Stimulated activated CD4-positive, alpha-beta T cell treated with anti-CD3 and anti-CD28 coated beads, Interleukin-2, amount 100 ng/mL, for 24 hours (primary cell): ENCODE measurements at places on chromosomes 12 and 14.

- no peak for DNase-seq
These were observed 75.2 kb downstream of the PLEKHG3 start for GRCh38 chr14:64779472-64779871.

DNA sequence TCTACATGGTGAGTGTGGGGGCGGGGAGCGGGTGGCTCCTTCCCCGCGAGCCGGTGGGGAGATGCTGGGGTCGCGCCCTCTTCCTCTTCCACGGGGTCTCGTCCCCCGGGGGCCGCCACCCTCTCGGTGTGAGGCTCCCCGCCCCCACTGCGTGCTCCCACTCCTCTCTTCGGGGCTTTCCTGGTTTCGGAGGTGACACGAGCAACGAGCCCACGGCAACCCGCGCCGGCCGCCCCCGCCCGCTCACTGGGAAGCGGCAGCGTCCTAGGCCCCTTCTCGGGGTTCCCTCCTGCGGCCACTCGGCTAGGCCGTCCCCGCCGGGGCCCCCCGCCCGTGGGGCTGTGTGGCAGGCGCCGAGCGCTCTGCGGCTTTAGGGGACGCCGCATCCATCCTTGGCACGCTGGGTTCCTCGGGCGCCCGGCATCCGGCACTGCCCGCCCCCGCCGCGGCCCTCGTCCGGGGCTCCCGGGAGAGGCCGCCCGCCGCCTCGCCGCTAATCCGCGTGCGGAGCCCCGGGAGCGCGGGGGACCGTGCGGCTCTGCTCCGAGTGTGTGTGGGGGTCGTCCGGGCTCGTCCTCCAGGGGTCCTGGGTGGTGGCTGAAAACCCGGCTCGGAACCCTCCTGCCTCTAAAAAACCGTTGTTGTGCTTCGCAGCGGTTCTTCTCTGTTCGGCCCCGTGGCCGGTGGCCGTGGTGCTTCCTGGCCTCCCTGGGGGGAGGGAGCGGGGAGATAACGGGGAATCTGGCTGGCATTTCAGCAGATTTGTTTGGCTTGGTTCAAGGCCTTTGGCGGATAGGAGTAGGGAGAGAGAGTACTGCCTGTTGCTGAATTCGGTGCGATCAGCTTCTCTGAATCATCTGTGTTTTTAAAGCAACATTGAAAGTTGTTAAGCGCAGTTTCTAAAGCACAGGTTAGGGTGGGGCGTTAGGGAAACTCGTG is 1.0 kb downstream of the PCNX1 start:
- peak; percentile 69 for DNase-seq

- no peak for DNase-seq
These were observed 78.9 kb upstream of the GZMB start for GRCh38 chr14:24712909-24713308.

DNA sequence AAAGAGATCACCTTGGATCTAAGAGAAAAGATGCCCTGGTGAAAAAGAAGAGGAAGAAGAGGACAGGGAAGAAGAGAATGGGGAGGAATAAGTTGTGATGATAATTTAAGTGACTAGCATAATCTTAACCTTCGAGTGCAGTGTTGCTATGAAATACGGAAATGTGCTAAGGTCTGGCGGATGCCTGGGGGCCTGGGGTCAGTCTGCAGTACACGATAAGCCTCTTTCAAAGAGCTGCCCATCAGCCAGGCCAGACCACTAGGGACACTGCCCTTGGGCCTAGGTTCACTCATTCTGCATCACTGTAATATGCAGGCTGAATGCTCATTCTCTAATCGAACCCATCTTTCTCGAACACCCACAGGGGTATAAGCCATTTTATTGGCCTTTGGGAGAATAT is 83.4 kb downstream of the PLEKHG3 start:
- no peak for DNase-seq

GRCh38 chr14:55500219-55500701 is 59.8 kb upstream of the TBPL2 start:
- DNase-seq: no peak

GRCh38 chr12:131087991-131088700 is 134.4 kb downstream of the ADGRD1 start:
- DNase-seq: peak; percentile 13

DNA sequence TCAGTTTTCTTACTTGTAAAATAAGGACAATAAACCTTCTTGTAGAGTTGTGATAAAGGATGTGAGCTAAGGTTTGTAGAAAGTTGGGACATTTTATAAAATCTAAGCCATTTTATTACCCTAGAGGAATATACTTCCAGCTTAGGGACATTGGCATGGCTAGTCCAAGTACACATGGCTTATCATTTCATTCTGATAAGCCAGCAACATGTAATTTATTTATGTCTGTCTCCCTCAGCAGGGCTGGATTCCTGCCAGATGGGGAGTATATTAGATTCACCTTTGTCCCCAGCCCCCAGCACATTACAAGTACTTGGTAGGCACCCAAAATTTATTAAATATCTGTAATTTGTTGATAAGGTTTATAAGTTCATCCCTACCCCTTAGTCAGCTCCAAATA is 6.3 kb upstream of the ATG14 start:
- no peak for DNase-seq

GRCh38 chr14:33408291-33408690 is 469.6 kb downstream of the NPAS3 start:
- no peak for DNase-seq

- no peak for DNase-seq
These were observed 7.1 kb downstream of the LTBP2 start for GRCh38 chr14:74604911-74605310.

- no peak for DNase-seq
These were observed 30.2 kb downstream of the FOXN4 start for GRCh38 chr12:109278912-109279311.

DNA sequence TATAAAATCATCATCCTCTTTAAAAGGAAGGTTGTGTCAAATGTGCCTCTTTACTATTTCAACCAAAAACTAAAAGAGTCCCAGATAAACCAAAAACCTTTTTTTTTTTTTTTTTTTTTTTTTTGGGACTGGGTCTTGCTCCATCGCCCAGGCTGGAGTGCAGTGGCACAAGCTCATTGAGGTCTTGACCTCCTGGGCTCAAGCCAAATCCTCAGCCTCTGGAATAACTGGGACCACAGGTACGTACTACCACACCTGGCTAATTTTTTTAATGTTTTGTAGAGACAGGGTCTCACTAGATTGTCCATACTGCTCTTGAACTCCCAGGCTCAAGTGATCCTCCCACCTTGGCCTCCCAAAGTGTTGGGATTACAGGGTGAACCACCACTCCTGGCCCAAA is 16.4 kb upstream of the SELPLG start:
- DNase-seq: no peak

- DNase-seq: no peak
These were observed 328.1 kb downstream of the BTG1 start for GRCh38 chr12:91817517-91817916.

DNA sequence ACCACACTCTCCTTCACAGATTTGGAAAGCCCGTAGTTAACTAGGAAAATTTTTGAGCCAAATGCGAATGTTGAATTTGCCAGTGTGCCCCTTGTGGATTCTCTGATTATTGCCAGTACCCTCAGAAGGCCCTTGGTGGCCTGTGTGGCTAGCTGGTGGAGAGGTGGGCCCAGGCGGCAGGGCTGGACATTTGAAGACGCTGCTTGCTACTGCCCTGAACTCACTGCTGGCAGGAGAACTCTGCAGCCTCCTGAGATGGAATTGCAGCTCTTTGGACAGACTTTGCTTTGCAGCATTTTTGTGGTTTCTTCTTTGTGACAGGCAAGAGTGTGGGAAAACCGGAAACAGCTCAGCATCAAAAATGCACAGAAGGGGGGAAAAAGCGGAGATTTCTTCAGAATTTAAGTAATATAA is 97.6 kb downstream of the TGFB3 start:
- DNase-seq: no peak

DNA sequence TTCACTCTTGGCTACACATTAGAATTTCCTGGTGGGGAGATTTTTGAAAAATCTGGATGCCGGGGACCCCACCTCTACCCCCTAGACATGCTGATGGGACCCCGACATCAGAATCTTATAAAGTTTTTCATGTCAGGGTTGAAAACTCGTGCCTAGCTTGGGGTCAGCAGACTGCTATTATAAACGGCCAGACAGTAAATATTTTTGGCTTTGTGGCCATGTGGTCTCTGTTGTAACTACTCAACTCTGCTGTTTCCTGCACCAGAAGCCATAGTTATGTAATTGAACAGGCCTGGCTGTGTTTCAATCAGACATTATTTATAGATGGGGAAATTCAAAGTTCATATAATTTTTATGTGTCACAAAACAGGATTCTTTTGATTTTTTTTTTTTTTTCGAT is 41.6 kb downstream of the ACACB start:
- no peak for DNase-seq

GRCh38 chr14:81971911-81972310 is 438.3 kb upstream of the SEL1L start:
- DNase-seq: no peak

GRCh38 chr12:54294152-54294952 is 6.5 kb downstream of the NFE2 start:
- peak; percentile 72 for DNase-seq

DNA sequence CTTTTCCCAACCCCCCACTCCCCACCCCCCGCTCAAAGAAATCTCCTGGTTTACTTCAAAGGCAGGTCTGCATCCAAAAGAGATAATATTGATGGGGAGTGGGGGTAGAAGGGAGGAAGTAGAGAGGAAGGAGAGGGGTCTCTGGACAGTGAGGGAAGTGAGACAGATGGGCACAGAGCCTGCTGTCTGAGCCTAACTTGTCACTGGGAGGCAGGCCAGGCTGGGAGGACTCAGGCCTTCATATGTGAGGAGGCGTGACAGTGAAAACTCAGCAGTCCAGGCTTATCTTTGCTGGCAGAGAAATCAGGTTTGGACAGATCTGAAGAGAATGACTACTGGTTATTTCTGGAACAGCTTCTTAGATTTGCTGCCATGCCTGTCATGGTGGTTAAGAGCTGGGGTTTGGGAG is 192.3 kb downstream of the NUAK1 start:
- DNase-seq: no peak

DNA sequence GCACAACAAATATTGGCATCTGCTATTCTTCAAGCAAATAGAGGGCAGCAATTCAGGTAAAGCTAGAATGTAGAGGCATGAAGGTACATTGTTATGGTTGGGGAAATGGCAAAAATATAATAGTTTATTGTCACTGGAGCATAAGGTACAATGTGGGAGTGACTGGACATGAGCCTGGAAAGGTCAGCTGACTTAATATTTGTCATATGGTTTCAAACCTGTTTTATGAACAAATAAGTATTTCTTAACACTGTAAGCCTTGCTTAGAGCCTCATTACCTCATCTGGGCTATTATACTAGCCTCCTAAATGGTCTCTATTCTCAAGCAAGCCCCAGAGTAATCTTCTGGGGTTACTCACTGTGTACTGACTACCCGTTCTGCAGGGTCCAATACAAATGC is 33.7 kb downstream of the FAM177A1 start:
- no peak for DNase-seq

GRCh38 chr12:132465269-132466190 is 24.4 kb upstream of the FBRSL1 start:
- DNase-seq: no peak

DNA sequence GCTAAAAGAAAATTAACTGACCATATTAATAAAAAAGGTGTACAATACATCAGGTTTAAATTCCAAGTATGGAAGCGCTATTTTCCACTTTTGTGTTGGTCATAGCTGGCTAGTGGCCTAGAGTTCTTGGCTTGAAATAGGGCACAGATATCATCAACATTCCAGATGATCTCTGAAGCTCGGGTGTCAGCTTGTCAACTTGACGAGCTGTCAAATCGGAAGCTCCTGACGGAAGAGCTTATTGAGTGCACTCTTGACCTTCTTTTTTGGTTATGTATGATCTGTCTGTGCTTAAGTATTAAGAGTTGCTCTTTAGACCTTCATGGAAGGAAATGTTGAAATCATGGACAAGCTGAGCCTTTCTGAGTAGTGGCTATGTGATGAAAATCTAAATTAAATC is 177.9 kb downstream of the APAF1 start:
- DNase-seq: no peak

GRCh38 chr12:47884501-47884900 is 20.3 kb downstream of the VDR start:
- no peak for DNase-seq

GRCh38 chr12:100995771-100996170 is 201.2 kb downstream of the ANO4 start:
- no peak for DNase-seq

DNA sequence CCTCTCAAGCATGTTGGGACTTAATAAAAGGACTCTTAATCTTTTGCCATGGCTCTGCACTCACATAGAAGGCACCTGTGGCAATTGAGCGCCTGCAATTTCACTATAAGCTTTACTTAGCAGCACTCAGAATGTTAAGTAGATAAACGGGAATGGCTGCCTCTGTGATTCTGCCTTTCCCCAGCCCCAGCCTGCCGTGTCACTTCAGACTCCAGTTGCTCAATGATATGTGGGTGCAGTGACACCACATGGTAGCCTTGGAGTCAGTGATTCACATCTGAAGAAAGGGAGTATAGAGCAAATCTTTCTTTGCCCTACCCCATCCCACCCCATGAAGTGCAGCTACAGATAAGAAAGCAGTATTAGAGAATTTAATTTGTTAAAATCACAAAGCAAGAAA is 96.1 kb downstream of the ZFC3H1 start:
- no peak for DNase-seq

GRCh38 chr12:49564686-49565405 is 3.1 kb downstream of the MCRS1 start:
- DNase-seq: no peak

DNA sequence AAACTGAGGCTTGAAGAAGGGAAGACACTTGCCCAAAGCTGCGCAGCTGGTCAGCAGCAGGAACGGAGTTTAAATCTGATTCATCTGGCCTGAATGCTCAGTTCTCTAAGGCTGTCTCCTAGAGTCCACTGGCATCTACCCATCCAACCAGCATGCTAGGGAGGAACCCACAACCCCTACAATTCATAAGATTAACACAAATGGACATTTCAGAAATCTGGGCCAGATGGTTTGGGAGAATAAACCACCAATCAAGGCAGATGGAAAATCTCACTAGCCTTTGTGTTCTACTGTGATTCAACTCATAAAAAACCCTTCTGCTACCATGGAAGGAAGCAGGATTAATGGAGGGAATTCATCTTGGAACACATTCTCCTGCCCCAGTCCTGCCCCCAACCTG is 67.8 kb downstream of the WSCD2 start:
- no peak for DNase-seq

GRCh38 chr12:103468837-103469236 is 26.9 kb downstream of the C12orf42 start:
- no peak for DNase-seq

DNA sequence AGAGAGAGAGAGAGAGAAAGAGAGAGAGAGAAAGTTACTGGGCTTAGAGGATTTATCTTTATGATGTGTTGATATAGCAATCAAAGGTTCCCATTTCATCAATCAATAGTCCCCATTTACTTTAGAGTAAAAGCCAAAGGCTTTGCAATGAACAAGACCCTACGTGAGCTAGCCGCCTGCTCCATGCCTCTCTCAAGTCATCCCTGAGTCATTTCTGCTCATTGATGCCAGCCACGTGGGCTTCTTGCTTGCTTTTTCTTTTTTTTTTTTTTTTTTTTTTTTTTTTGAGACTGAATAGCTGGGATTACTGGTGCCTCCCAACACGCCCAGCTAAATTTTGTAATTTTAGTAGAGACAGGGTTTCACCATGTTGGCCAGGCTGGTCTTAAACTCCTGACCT is 70.9 kb downstream of the GPR135 start:
- no peak for DNase-seq

GRCh38 chr12:8546591-8546990 is 5.9 kb upstream of the CLEC4E start:
- DNase-seq: no peak
